ENCODE measurements at places on chromosomes 16 and 17. TPM values are rescaled to one million over a fixed set of nuclear protein-coding genes. Genes with fewer than 3 reads are reported as not detected.

- no peak for DNase-seq
Observed at GRCh38 chr17:43879723-43880419, 27.5 kb downstream of the MPP2 start.

The MGAT5B gene
- 1.0 TPM for polyA plus RNA-seq

The TP53TG3 gene
- polyA plus RNA-seq: not detected

The SLC16A13 gene
- polyA plus RNA-seq: 2.5 TPM

The MYH4 gene
- polyA plus RNA-seq: 0.09 TPM
